Fibroblast of the aortic adventitia (primary cell): ENCODE measurements at places on chromosomes 4 and X.

DNA sequence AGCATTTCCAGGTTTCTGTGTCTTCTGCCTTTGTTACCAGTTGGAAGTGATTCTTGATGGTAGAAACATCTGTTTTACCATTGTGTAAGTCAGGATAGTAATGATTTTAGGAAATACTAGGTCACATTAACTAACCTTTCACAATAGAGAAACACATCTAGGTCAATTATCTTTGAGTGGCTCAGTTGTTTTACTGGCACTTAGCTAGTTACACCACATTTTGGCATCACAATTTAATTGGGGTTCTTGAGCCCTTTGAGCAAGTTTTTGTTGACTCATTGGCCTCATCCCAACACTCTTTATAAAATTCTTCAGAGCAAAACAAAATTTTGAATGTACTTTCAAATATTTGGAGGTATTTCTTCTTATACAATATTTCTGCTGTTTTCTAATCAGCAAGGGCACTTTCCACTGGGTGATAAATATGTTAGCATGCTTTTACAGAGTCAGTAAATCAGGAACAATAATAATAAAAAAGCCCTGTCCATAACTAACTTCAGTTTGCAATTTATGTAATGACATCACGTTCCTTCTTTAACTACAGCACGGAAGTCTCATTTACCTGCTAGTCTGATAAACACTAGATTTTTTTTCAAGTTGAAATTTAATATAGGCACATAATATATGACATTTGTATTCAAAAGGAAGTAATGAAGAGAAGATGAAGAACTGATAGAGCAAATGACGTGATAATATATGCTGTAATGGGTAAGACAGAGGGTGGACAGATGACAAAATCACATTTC is 64.8 kb upstream of the GK2 start:
- DNase-seq, result no peak

- no peak for DNase-seq
These were observed 484.1 kb downstream of the TRIML1 start for GRCh38 chr4:188623314-188623854.

GRCh38 chrX:56314334-56314733 is 82.2 kb downstream of the KLF8 start:
- DNase-seq, result no peak

GRCh38 chrX:119468551-119469312 is 488 bp downstream of the SLC25A5 start:
- peak; percentile 64 for DNase-seq

DNA sequence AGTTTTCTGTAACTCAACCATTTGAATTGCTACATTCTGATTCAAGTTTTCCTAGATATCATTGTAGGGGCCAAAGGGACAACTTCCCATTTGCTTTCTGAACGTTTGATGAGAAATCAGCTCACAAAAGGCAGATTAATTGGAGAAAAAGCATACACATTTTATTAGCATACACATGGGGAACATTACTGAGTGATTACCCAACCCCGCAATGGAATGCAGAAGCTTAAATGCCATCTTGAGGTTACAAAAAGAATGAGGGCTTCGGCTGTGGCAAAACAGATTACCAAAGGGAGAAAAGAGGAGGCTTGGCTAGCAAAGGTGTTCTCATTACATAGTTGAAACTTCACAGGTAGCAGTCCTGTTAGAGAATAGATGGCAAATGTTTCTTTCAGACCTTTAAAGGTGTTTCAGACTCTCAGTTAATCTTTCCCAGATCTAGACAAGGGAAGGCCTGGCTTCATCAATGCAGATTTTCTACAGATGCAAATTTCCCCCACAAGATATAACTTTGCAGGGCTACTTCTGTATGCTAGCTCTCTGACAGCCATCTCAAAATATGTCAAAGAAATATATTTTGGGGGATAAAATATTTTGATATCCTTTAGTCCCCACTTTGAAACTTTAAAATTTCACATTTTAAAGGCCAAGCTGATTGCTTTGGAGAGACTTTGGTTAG is 26.5 kb upstream of the HERC6 start:
- DNase-seq, result peak; percentile 55

GRCh38 chr4:146368209-146368608 is 153.5 kb downstream of the SLC10A7 start:
- DNase-seq, result peak; percentile 16

DNA sequence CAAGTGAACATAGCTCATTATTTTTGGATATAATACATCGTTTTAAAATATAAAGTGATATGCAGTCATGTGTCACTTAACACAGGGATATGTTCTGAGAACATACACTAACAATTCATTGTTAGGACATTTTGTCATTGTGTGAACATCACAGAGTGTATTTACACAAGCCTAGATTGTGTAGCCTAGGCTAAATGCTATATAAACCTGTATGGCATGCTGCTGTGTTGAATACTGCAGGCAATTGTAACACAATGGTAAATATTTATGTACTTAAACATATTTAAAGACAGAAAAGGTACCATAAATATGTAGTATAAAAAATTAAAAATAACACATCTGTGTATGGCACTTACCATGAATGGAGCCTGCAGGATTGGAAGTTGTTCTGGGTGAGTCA is 44.9 kb upstream of the GPRIN3 start:
- DNase-seq, result no peak

DNA sequence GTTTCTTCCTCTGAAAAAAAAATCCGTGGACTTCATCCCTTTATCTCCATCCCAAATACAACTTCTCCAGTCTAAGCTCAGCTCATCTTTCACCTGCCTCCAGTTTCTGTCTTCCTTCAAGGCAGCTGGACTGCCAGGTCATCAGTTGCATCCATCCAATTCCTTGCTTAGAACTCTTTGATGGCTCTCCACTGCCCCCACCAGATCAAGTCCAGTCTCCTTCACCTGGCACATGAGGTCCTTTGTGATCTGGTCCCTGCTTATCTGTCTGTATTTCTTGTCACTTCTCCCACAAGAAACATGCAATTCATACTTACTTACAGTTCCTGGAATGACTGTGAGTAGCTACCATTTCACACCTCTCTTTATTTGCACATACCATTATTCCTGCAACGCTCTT is 33.8 kb downstream of the OTUD6A start:
- DNase-seq, result peak; percentile 21

GRCh38 chr4:76515975-76516843 is 81.2 kb downstream of the SHROOM3 start:
- DNase-seq, result peak; percentile 17

GRCh38 chr4:96356591-96357370 is 516.9 kb downstream of the PDHA2 start:
- DNase-seq, result no peak

DNA sequence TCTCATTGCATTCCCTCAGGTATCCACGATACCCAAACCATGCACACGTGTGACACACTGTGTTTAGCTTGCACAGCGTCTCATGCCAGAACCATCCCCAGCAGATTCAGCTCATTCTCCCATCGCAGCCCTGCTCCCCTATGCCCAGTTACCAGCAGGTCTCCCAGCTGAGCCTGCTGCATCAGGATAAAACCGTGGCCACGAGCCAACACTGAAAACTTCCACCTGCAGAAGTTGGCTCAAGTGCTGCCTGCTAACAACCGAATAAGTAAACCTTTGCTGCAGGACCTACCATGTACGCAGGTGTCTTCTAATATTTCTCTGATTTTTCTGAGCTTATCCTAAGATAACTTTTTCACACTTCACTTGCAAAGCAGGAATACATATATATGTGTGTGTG is 120.4 kb upstream of the STS start:
- no peak for DNase-seq

DNA sequence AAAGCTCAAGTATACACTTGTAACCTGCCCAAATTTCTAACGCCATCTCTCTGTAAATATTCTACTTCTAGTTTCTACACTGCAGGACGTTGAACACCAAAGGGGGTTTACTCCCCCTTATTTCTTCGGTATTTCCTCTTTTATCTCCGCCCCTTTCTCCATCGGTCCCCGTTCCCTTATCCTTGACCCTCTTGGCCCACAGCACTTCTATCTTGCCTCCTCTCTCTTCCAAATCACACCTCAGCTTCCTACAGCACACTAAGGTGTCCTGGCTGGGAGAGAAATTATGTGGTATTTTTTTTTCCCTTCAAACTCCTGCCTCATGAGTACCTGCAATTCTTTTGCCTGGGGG is 715 bp downstream of the ZMAT1 start:
- no peak for DNase-seq

GRCh38 chr4:27789773-27790172 is 929.1 kb downstream of the STIM2 start:
- DNase-seq, result no peak

DNA sequence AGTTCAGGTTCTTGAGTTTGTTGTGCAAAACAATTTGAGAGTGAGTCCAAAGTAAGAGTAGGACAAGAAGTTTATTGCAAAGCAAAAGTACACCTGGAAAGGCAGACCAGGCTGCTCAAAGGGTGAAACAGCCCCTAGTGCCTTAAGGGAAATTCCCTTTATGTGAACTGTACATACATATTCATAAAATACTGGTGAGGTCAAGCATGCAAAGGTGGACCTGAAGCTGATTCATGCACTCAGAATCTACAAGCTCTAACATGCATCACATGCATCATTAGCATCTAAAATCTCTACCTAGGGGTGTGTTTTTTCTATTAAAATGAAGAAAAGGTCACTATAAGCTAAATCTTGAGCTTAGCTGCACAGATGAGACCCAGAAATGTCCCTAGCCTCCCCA is 266.9 kb downstream of the SPATA18 start:
- no peak for DNase-seq

DNA sequence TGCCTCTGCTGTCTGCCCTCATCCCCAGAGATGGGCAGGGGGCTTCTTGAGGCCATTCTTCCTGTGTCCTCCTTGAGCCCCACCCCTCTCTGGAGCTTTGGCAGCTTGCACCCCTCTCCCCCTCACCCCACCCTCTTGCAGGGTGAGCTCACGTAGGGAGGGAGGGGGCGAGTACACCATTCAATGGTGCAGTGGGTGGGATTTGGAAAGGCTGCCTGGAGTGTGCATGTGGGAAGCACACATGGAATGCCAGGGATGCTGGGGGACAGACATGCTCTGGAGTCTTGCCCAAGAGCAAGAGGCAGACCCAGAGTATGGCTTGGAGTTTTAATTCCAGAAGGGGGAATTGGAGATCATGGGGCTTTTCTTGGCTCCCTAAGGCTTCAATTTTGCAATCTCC is 5.6 kb downstream of the PAK3 start:
- no peak for DNase-seq

DNA sequence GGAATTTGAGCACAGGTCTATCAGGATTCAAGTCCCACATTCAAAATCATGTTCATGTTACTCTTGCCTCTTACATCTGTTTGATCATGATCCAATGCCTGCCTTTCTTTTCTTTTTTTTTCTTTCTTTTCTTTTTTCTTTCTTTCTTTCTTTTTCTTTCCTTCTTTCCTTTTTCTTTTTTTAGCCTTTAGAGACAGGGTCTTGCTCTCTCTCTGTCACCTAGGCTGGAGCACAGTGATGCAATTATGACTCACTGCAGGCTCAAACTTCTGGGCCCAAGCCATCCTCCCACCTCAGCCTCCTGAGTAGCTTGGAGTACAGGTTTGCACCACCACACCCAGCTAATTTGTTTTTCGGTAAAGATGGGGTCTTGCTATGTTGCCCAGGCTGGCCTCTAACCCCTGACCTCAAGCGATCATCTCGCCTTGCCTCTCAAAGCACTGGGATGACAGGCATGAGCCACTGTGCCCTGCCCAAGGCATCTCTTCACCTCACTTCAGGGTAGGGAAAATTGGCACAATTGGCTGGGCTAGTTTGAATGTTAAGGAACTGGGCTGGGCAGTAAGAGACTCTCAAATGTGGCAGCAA is 359.2 kb downstream of the FBXW7 start:
- no peak for DNase-seq

DNA sequence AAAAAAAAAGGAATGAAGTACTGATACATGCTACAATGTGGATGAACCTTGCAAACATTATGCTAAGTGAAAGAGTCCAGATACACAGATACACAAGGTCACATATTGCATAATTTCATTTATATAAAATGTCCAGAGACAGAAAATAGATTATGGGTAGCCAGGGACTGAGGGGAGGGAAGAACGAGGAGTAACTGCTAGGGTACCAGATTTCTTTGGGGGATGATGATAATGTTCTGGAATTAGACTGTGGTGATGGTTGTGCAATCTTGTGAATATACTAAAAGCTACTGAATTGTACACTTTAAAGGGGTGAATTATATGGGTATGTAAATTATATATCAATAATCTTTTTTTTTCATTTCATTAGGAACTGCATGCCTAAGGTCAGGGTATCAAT is 20.8 kb upstream of the AP1AR start:
- DNase-seq, result no peak

- DNase-seq, result peak; percentile 86
These were observed 221.2 kb downstream of the LDB2 start for GRCh38 chr4:16677001-16677944.

DNA sequence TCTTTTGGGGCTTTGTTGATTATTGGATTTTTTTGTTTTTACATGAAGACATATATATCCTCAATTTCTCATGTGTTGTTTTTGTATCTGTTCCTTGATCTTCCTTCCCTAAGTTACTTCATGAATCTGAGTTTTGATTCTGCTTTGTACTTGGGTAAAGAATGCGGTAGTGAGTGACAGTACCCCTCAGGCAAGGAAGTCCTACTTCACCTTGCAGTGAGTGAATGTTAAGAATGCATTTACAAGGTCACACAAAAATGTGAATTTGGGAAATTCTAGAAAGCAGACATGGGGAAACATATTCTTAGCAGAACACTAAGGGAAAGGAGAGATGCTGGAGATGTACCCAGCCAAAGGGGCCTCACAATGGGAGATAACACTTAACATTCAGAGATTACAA is 373.1 kb upstream of the LCORL start:
- no peak for DNase-seq

- no peak for DNase-seq
These were observed 207.7 kb upstream of the HDX start for GRCh38 chrX:84709987-84710386.

DNA sequence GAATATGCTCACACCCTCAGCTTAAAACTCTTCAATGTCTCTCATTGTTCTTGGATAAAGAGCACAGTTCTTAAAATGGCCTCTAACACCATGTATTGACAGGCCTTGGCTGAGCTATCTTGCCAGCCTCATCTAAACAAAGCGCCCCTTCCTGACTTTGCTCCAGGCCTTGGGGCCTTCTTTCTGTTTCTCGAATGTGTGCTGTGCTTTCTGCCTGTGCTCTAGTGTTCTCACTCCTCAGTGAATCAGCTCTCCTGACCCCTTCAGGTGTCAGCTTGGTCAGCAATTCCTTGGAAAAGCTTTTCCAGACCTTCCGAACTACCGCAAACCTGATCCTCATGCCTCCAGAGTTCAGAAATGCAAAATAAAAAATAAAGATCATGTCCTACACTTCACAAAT is 346.3 kb upstream of the FSTL5 start:
- no peak for DNase-seq

DNA sequence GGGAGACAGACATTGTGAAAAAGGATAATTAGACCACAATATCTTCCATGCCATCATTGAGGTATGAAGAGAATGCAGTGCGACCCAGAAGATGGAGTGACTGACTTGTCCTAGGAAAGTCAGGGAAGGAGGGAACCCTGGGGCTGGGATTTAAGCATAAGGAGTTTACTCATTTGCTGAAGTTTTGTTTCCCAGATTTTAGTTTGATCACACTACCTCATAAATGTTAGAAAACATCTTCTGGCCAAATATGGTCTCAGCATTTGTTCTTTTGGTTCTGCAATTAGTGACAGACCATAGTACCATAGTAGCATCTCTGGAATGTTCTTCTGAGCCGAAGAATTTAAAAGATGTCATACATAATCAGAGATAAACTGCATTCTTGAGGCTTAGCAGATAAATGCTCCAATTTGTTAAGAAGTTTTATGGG is 96.5 kb upstream of the PGRMC2 start:
- DNase-seq, result peak; percentile 66

GRCh38 chr4:11495291-11495690 is 66.6 kb upstream of the HS3ST1 start:
- DNase-seq, result no peak

- no peak for DNase-seq
These were observed 6.4 kb downstream of the ARX start for GRCh38 chrX:25009407-25009806.
